ENCODE measurements at places on chromosomes 5 and 9.

DNA sequence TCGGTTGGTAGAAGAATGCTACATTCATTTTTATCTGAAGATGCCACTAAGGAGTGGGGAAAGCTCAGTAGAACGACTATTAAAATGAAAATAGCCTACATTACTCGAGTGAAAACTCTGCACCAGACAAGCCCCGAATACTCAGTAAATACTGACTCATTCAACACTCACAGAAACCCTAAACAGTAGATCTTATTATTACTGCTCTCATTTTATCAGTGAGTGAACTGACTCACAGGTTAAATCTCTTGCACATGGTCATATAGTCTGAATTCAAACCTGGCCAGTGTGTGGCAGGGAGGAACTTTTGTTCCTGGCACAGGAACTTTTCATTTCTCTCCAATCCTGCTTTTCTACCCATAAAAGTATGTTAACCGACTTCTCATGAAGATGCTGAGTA lies 9.6 kb upstream of the PAPPA start:
- no peak for DNase-seq

- DNase-seq = no peak
These were observed 748.7 kb downstream of the TLE4 start for GRCh38 chr9:80320480-80320879.

- DNase-seq = no peak
These were observed 8.6 kb downstream of the TEK start for GRCh38 chr9:27117489-27118135.

- no peak for DNase-seq
These were observed 18.4 kb upstream of the ERCC6L2 start for GRCh38 chr9:95857124-95857523.

DNA sequence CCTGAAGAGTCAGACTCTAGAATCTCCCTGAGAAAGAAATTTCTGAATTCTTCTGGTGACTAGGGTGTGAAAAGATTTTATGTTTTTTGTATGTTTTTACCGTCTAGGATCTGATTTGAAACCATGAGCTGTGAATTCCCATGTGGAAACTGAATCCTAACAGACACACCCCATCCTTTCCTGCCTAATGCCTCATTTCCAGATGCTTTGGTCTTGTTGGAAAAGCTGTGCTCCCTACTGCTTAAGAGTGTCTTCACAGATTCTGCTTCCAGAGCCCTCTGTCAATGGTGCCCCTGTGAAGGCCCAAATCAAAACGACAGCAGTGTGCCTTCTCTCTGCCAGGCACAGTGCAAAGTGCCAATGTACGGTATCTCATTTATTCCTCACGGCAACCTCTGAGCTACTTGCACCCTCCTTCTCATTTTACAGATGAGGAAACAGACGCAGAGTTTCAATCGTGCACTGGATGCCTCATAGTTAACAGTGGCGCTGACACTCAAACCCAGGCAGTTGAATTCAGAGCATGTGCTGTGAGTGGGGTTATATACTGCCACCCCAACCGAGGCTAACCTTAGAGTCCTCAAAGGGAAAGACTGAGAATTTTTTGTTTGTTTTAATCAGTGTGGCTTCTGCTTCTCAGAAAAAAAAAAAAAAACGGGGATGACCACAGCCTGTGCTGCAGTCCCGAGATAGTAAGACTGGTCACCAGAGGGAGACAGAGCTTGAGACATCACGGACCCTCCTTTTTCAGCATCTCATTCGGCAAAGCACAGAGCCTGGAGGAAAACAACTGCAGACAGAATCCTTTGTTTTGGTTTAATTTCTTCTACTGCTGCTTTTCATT lies 188.4 kb downstream of the SNCAIP start:
- no peak for DNase-seq

- DNase-seq = no peak
These were observed 141.1 kb downstream of the ENTREP1 start for GRCh38 chr9:69466151-69466550.

DNA sequence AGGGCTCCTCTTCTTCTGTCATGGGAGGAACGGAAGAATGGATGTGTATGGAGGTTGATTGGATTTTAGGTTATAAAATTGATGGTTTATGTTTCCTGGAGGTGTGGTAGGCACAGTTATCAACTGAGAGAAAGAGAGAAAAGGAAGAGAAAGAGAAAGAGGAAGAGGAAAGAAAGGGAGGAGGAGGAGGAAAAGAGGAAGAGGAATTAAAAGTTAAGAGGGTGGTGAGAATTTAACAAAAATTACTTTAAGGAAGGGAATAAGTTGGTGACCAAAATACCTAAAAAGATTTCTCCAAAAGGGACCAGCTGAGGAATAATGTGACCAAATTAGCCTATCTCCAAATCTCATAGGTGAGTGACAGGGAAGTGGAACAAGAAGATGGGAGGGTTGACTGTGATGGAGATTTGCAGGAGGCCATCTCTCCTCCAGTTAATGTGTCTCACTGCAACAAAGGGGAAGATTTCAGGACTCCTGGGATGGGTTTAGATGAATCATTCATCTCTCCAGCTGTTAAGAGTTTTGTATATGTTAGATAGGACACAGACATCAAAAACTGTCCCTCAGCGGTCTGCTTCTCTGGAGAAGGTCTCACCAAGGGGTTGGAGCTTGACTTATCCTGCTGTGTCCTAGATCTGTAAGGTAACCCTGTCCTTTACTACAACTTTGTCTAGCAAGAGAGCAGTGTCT lies 76.0 kb upstream of the TMC1 start:
- DNase-seq = no peak

DNA sequence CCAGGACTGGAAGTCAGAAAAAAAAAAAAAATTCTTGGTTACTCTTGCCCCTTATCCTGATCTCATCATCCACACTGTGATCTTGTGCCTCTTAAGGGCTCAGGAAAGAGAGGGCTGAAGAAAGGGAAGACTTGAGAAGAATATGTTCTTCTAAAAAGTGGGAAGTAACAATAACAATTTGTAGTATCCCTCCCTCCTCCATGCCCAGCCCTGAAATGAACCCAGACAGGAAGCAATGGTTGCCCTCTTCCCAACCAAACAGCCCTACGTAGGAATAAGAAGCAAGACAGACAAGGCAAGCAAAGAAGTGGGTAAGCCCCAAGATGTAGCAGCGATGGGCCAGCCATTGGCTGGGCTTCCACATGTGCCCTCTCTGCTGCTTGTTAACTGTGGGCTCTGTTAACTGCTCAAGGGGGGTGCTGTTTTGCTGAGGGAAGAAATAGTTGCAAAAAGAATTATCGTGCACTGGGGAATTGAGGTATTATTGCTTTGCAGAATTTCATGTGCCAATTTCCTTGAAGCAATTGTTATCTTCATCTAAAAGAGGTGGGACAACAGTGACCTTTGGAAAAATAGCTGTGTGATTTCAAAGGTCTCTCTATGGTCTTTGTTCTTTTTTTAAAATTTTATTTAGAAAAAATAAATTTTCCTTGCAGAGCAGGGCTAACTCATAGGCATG lies 146.6 kb upstream of the PCA3 start:
- no peak for DNase-seq

GRCh38 chr5:81066102-81066501 lies 105.9 kb downstream of the RASGRF2 start:
- DNase-seq = no peak

DNA sequence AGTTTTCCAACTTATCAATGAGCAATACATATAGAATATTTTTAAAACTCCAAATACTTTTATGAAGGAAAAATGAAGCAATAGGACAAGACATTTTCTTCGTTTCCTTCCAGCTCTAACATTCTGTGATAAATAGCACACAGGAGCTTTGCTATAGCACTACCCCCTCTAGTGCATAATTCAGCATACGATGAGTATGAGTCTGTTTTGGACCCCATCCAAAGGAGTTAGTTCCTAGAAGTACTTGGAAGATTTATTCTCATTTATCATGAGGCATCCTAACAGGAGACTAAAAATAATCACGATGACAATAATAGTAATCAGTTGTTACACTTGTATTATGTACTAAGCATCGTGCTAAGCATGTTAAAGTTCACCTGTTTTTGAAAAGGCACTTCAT lies 1061.3 kb upstream of the DMAC1 start:
- no peak for DNase-seq

GRCh38 chr5:134554319-134555222 lies 29.1 kb downstream of the JADE2 start:
- DNase-seq = no peak

DNA sequence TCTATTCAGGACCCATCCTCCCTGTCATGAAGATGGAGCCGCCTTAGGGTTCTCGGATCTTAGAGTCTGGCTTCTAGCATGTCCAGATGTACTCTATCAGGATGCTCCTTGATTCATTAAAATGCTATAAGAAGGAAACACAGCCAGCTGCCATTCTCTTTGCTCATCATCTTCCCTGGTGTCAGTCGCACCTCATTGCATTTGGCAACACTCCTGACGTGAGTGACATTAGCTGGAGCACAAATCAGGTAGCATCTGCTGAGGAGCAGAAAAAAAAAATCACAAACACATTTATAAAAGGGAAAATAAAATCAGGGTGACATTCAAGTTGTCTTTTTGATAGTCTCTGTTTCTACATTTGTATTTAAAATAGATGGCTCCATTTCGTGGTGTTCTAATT lies 226.1 kb upstream of the NMUR2 start:
- DNase-seq = no peak

DNA sequence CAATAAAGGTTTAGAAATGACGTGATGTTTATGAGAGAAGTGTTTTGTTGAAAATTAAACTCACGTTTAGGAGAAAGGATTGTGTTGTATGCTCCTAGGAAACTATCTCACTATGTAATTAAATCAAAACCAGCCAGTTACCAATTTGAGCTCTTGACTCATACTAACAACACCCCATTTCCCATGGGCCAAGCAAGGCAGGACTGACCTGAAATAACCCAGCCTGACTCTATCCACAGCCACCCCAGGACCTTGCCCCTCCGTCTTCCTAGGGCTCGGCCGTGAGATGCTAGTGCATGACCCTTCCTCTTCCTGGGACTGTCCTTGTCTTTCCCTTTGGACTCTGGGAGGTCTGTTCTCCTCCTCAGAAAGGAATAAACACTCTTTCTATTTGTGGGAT lies 16.4 kb downstream of the TLR4 start:
- DNase-seq = no peak

GRCh38 chr5:145189746-145190145 lies 645.4 kb downstream of the PRELID2 start:
- DNase-seq = no peak

DNA sequence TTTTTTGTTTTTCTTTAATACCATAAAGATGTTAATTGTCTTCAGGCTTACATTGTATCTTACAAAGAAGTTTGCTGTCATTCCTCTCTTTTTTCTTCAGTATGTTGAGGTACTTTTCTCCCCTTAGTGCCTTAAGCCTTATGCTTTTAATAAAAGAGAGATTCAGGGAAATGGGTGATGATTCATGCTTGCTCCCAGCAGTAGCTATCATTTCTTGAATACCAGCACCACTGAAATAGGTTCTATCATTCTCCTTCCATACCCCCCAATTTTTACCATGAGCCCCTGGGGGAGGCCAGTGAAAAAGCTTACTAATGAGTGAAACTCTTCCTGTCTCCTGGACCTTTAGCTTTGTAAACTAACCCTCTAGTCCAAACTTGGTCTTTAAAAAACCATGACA lies 165.0 kb downstream of the FBXL7 start:
- no peak for DNase-seq

GRCh38 chr9:3992924-3993323 lies 306.9 kb downstream of the GLIS3 start:
- DNase-seq = no peak

Measured in stimulated activated CD8-positive, alpha-beta memory T cell treated with anti-CD3 and anti-CD28 coated beads, Interleukin-4, amount 100 ng/mL, for 4 hours (primary cell).